ENCODE measurements at places on chromosomes 5 and 9. TPM values are rescaled to one million over a fixed set of nuclear protein-coding genes. Genes with fewer than 3 reads are reported as not detected.

The F2RL1 gene
- not detected for total RNA-seq

The CNTLN gene
- 29.7 TPM for total RNA-seq

The TRAPPC13 gene
- 29.6 TPM for total RNA-seq

The SLC6A18 gene
- total RNA-seq, result not detected

The SLC23A1 gene
- total RNA-seq, result not detected

The OR13C5 gene
- total RNA-seq, result not detected

The MAMDC2 gene
- 24.9 TPM for total RNA-seq

The C5orf58 gene
- total RNA-seq, result 1.5 TPM

The CCDC187 gene
- not detected for total RNA-seq

The PTPN3 gene
- total RNA-seq, result 1.6 TPM

The ARSI gene
- 7.5 TPM for total RNA-seq

The JADE2 gene
- 90.6 TPM for total RNA-seq

The SLC22A5 gene
- total RNA-seq, result 19.0 TPM

The MAP1B gene
- total RNA-seq, result 470 TPM

The GKAP1 gene
- 12.0 TPM for total RNA-seq

The SLC36A3 gene
- total RNA-seq, result not detected

The ANKRD31 gene
- total RNA-seq, result 1.5 TPM

The MEF2C gene
- total RNA-seq, result 25.5 TPM

The GFI1B gene
- not detected for total RNA-seq

The FOXD4L4 gene
- total RNA-seq, result not detected

The RPL37 gene
- 154 TPM for total RNA-seq

The SPATA31D4 gene
- not detected for total RNA-seq

The SLU7 gene
- 76.8 TPM for total RNA-seq

The ST8SIA4 gene
- 3.3 TPM for total RNA-seq

The SLC1A3 gene
- 123 TPM for total RNA-seq

The DMRT3 gene
- total RNA-seq, result 0.42 TPM

The ADRA1B gene
- 3.6 TPM for total RNA-seq

The OTULINL gene
- total RNA-seq, result 3.9 TPM

The FAM151B gene
- 0.90 TPM for total RNA-seq

The ZNF169 gene
- 21.6 TPM for total RNA-seq

The HTR4 gene
- 0.21 TPM for total RNA-seq

The FRMD3 gene
- total RNA-seq, result 31.2 TPM

The IFNA2 gene
- not detected for total RNA-seq

The WNT8A gene
- not detected for total RNA-seq

The PCDHGB5 gene
- 16.7 TPM for total RNA-seq

The NIPSNAP3A gene
- 15.3 TPM for total RNA-seq

The SPATA31A3 gene
- not detected for total RNA-seq

The FGFR4 gene
- total RNA-seq, result 4.8 TPM

The COL15A1 gene
- total RNA-seq, result 25.8 TPM

The ZDHHC11 gene
- 1.1 TPM for total RNA-seq

The SLC27A6 gene
- 19.8 TPM for total RNA-seq

The QRFP gene
- not detected for total RNA-seq

The CARTPT gene
- not detected for total RNA-seq

The TAF1L gene
- 0.21 TPM for total RNA-seq
